ENCODE measurements at places on chromosomes 12 and 14.
A peak's percentile ranks its signal among the peaks of the same experiment; 100 is the strongest.

DNA sequence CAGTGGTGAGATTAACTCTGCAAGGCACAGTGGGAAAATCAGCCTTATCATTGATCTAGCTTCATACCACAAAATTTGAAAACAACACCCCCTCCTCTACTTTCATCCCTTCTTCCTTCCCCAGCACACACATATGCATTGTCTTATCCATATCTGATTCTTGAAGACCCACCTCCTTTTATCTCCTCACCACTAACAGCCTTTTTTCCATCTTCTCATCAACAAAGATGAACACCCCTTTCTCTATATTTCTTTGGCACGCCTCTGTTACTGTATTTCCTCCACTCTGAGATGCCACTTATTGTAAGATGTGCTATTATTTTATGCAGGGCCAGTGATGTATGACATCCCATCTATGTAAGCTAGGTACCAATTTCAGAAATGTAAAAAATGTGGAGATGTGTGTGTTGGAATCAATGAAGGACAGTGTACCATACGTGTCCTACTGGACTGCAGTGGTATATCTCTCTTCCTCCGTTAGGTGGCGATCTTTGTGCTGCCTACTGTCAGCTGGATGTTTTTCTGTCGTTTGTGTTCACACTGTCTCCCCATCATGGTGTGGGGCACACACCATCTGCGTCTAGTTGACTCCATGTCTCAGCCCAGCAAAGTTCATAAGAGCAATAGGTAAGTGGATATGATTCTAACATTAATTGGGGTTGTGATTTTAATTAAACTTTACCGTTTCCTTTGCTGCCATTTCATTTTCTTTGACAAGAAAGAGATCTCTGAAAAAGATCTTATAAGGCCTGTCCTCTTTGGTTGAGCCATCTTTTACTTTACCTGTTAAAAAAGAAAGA, 24.0 kb downstream of the CCDC38 start:
- peak; percentile 12 for DNase-seq

- DNase-seq = no peak
Observed at GRCh38 chr12:83826112-83826511, 1086.5 kb downstream of the SLC6A15 start.

GRCh38 chr12:106276032-106276740, 26.3 kb upstream of the TCP11L2 start:
- no peak for DNase-seq

DNA sequence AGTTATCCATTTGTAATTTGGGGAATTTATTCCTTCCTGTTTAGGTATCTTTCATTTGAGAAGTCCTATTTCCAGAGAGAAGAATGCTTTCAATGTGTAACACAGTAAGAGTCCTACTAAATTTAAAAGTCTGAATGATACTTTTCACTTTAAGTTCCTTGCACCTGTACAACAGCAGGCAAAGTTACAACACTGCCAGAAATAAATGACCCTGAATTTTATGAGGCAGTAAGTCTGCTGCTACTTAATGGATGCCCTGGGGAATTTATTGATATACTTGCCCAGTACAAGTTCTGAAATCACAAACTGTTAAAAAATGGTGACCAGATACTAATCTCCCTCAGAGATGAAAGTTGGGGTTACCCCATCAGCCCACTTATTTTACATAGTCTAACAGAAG, 53.1 kb downstream of the NTS start:
- no peak for DNase-seq

GRCh38 chr14:72666610-72667009, 227.3 kb downstream of the DPF3 start:
- DNase-seq = no peak

GRCh38 chr12:72077111-72077820, 138.6 kb downstream of the TPH2 start:
- DNase-seq = no peak

GRCh38 chr12:74379114-74379513, 158.5 kb upstream of the ATXN7L3B start:
- no peak for DNase-seq

DNA sequence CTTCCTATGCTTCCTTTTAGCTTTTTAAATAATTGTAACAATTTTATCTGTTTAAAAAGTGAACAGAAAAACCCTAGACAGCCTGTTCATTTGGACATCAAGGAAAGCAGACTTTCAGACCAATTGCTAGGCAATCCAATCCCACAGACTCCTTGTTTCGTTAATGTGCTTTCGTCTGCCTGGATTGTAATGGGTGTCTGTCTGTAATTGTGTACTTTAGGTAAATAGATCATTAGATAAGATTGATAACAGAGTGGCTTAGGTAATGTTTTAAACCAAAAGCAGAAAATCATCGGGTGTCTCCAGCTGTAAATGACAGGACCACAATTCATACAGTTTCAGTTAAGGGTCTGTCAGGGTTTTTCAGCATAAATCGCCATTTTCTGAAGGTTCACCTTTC, 19.6 kb downstream of the CCDC60 start:
- DNase-seq = no peak

DNA sequence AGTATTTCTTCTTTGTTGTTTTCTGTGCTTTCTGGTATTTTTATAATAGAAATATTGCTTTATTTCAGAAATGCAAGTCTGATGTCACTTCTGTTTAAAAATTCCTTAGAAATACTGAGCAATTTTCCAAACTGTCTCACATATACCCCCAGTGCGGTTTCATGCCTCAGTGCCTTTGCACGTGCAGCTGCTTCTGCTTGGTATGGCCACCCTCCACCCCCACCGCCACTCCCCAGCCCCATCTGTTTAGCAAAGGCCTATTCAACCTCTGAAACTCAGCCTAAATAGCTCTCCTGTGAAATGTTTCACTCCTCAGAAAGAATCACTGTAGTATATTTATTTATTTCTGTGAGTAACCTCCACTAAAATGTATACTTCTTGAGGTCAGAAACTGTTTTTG, 52.3 kb downstream of the PPM1H start:
- DNase-seq = no peak

DNA sequence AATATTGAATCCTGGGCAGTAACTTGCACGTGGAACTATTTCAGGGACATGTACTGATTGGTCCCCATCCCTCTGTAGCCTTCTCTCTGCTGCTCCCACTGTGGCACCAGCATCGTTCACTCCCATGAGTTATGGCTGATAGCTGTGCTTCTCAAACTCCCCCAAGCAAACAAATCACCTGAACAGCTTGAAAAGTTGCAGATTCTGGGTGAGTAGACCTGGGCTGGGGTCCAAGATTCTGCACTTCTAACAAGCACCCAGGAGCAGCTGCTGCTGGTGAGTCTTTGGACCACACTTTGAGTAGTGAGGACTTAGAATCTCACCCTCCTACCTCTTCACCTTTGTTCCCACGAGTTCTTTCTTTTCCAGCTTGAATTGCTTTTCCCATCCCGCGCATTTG, 49.4 kb upstream of the ZFP36L1 start:
- DNase-seq = no peak

DNA sequence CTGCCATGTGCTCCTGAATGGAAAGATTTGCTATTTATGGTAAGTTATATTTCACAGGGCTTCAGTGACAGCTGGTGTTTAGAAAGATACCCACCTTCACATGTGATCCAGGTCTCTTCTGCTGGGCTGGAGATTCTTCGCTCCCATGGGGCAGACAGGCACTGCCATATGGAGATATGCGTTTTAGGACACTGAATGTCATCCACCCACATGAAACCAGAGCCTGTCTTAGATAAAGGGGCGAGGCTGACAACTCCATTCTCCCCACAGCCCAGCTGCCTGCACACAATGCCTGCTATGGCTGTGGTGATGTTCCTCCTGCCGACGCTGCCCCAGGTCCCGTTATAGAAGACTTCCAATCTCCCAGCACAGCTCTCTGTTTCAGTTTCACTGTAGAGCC, 69.4 kb downstream of the ACSM4 start:
- no peak for DNase-seq

DNA sequence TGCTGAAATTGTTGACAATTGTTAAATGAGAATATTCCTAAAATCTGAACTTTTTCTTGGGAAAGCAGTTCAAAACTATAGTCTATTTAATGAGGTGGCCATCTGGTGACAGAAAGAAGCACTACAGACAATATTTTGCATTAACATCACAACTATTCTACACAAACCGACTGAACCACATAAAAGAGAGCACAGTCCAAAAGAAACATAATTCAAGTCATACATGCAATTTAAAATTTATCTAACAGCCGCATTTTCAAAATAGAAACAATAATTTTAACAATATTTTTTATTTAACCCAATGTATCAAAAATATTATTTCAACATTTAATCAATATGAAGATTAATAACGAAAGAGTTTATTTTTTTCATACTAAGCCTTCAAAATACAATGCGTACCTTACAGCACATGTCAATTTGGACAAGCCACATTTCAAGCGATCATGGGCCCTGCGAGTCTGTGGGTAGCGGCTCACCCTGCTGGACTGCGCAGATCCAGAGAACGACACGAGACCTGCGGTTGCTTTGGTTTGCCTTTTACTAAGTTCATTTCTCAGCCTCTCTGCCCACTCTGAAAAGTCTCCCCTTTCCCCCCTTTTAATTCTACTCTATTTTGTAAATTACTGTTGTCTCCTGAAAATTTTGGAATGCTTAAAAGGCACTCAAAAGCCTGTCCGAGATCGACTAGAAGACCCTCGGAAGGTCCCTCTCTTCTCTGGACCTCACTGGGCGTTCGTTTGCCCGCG, 947 bp upstream of the LRRC9 start:
- DNase-seq = peak; percentile 6

- no peak for DNase-seq
Observed at GRCh38 chr14:92969430-92969829, 46.5 kb downstream of the CHGA start.

DNA sequence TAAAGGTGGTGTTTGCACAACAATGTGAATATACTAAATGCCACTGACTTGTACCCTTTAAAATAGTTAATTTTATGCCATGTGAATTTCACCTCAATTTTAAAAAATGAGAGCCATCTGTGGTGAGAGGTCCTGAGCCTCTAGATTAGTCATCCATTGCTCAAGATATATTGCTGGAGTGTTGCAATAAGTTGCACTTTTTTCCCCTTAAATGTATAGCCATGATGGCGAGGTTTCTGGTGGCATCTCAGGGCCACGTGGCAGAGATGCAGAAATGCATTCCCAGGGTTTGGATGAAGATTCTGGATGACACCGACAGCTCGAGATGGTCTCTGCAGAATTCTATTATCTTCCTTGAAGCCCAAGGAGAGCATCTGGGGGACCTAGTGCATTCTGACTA, 153.7 kb downstream of the AACS start:
- no peak for DNase-seq

DNA sequence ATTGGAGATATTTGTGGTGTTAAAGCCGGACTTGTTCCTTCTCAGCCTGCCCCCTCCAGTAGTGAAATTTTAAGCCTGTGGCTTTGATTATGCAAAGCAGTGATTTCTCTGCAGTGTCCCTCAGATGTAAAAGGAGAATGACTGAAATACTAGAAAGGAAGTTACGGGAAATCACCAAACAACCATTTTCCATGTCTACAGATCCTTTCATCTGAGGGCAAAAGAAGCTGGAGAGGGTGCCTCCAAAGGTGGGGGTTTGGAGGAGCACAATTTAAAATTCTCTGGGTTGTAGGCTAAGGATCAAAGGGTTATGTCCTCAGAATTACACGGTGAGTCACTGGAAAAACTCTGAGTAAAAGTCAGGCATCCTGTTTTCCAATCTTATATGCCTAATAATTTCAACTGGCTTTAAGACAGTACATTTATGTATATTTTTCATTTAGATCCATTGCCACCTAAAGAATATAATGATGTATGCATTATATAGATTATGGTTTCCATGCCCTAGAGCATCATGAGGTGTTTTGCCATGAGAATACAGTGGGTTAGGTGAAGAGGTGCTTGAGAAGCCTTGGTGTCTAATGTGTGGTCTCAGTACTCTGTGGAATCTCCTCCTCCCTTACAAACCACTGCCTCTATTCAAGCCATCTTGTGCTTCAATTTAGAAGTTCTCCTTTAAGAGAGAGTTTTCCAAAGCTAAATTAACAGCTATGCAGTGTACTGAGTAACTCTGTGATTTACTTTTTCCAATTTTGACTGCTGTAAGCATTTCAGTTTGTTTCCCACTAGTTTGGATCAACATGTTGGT, 362.1 kb downstream of the RAD51B start:
- DNase-seq = no peak

GRCh38 chr14:96191353-96191752, 13.3 kb upstream of the BDKRB2 start:
- DNase-seq = no peak

DNA sequence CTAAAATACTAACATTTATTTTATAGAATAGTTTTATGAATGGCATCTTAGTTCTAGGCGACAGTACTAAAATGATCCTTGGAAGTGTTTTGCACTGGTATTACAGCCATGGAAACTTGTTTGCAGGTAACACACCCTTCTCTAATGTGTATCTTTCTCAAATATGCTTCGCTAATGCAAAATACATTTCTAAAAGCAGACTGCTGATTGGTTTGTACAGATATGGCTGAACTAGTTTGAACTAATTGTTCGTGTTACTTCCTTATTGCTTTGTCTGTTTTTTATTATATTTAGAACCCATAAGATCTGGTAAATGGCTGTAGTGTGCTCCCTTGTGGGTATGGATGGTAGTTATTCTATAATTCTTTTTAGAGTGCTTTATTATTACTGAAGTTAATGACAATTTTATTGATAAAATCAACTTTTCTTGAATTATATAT, 53.0 kb downstream of the ATF7IP start:
- DNase-seq = no peak

DNA sequence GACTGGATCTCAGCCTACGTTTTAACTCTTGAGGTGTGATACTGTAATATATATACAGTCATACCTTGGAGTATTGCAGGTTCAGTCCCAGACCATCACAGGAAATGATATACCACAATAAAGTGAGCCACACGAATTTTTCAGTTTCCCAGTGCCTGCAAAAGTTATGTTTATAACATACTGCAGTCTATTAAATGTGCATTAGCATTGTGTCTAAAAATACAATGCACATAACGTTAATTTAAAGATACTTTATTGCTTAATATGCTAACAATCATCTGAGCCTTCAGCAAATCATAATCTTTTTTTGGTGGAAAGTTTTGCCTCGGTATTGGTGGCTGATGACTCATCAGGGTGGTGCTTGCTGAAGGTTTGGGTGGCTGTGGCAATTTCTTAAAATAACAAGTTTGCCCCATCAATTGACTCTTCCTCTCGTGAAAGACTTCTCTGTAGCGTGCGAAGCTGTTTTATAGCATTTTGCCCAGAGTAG, 18.9 kb downstream of the PYROXD1 start:
- DNase-seq = no peak

- DNase-seq = no peak
Observed at GRCh38 chr12:26058818-26059217, 66.0 kb downstream of the BHLHE41 start.

- DNase-seq = no peak
Observed at GRCh38 chr12:27505109-27505508, 18.9 kb upstream of the PPFIBP1 start.

DNA sequence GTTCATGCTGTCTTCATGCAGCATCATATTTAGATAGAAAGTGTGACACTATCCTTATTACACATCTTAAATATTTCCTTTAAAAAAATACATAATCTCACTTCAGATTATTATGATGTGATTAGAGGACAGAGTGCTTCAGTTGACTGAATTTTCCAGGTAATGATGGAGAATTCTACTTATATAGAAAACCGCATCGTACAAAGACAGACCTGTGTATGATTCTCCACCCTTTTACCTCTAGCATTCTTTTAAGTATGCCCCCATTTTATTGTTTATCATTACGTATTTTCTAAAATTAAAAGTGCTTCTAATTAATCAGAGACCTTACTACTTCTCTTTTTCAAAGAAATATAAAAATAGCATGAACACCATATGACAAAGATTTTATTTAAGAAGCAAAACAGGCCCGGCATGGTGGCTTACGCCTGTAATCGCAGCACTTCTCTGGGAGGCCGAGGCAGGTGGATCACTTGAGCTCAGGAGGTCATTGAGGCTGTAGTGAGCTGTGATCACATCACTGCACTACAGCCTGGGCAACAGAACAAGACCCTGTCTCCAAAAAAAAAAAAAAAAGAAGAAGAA, 13.9 kb downstream of the RPS6KA5 start:
- no peak for DNase-seq
